ENCODE measurements at places on chromosomes 6 and 20.
A peak's percentile ranks its signal among the peaks of the same experiment; 100 is the strongest.

GRCh38 chr6:133854364-133855275 lies 34.3 kb upstream of the TCF21 start:
- no peak for DNase-seq

DNA sequence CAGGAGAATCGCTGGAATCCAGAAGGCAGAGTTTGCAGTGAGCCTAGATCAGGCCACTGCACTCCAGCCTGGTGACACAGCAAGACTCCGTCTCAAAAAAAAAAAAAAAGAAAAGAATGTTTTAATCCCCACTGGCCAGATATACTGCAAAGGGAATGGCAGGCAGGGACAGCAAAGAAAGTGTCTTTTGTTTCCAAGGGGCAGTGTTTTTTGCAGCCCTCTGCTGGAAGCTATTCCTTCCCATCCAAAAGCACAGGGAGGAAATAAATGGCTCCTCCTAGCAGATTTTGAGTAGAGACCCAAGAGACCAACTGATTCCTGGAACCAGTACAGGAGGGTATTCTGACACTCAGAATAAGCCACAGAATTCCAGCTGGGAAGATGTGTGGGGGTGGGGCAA lies 112.5 kb upstream of the STMND1 start:
- no peak for DNase-seq

GRCh38 chr6:107405002-107405401 lies 54.4 kb downstream of the PDSS2 start:
- no peak for DNase-seq

DNA sequence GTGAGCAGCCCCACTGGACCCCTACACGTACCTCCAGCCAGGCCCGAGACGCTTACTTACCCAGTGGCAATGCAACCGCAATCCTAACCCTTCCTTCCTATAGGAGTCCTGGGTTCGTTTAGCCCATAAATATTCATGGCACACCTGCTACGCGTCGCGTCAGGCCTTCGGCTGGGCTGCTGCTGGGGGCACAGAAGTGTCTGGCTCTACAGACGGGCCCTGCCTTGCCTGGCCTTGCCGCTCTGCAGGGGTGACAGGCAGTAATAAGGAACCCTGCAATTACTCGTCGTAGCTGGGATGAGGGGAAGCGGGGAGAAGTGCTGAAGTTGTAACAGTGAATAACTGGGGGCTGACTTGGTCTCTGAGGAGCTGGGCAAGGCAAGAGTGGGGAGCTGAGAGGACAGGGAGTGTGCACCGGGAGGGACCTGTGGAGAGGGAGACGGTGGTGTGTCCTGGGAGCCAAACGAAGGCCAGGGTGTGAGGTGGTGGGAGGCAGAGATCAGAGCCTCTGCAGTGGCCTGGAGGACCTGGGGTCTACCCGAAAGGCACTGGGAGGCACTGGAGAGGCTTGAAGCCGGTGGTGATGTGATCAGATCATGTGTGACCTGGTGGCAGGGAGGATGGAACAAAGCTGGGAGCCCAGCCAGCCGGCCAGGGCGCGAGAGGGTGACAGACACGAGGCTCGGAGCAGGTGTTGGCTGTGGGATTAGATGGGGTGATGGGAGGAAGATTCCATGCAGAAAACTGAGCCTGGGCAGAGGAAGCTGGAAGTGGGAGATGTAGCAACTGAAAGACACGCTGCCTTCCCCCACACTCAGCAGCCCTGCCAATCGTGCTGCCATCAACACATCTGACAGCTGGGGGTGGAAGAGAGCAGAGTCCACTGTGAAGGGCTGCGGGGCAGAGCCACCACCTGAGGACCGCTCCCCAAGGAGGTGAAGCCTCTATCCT lies 36.4 kb downstream of the PSMG4 start:
- no peak for DNase-seq

- no peak for DNase-seq
Measured at GRCh38 chr20:41181567-41181966, 44.2 kb downstream of the PLCG1 start.

- DNase-seq = no peak
Measured at GRCh38 chr6:92047860-92048259, 1371.5 kb downstream of the EPHA7 start.

GRCh38 chr6:129519750-129520149 lies 190.2 kb downstream of the ARHGAP18 start:
- DNase-seq = no peak

DNA sequence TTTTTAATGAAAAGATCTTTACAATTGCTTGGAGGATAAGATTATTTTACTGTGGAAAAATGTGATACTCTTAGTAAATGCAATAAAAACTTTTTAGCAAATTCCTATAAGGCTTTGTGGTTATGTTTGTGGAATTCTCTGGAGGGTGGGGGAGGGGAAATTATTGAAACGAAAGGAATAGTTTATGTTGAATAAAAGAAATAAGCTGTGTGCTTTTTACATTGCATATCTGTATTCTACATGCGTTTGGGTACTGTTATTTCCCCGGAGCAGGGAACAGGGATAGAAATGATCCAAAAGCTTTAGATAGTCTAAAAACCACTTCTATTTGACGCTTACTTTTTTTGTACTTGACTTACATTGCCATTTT lies 143.8 kb downstream of the SLC16A10 start:
- DNase-seq = peak; percentile 40

- peak; percentile 34 for DNase-seq
Measured at GRCh38 chr6:111683749-111684267, 78.1 kb upstream of the TRAF3IP2 start.

DNA sequence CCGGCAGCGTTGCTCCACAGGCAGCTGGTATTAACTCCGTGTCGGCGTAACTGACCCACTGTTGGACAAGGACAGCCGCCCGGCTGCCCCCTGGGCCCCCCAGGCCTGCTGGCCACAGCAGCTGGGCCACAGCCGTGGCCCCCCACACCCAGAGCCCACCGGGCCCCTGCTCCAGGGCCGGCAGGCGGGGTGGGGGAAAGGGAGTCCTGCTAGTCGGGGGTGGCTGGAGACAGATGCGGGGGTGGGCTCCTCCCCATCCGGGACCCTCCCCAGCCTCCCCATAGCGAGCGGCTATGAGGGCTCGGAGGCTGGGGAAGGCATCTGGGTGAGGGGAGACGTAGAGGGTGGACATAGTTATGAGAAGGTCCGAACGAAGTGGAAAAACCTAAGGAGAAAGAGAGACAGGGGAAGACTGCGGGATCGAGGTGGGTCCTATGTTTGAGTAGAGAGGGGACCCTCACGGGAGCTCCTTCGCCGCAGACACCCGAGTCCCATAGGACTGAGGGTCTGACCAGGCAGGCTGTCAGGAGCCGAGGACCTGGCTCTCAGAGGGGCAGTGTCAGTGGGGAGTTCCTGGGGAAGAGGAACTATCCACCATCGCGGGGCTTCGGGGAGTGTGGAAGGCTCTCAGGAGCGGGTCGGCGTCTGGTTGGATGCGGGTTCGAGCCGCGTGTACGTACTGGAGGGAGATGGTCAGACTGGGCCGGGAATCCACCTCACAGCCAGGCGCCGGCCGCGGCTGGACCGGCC lies 511 bp downstream of the VARS1 start:
- DNase-seq = no peak

Data from fibroblast of skin of left quadriceps (primary cell).